ENCODE measurements at places on chromosomes 1 and 21.

DNA sequence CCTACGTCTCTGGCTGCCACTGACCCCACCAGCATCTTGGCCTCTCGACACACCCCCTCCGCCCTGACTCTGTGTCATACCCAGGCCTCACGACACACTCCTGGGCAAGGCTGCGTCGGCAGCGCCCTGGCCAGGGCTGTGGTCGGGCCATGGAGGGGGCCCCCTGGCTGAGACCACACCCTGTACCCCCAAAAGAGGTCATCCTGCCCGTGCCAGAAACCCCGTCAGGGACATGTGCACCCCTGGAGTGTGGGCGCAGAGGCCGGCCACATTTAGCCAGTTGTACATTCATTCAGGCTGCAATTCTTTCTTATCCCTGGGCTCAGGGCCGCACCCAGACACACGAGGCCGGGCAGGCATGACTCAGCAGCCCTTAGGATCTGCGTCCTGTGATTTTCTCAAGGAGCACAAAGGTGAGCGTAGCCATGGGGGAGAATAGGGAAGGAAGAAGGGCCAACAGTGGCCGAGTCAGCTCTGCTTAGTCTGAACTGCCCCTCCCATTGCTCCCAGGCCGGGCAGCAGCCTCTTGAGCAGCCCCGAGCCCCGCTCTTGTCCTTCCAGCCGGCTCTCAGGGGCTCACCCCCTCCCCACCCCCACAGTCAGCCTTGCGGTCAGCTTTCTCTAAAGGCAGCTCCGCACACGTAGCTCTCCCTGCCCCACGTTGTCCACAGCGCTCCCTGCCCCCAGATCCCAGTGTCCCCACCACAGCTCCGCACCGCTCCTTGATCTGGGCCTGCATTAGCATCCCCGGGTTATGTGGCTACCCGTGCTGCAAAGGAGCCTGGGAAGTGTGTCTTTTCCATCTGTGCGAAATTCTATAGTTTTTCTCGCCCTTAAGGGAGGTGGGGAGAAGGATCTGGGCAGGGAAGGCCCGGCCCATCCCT is 7.9 kb downstream of the CSTB start:
- no peak for DNase-seq

DNA sequence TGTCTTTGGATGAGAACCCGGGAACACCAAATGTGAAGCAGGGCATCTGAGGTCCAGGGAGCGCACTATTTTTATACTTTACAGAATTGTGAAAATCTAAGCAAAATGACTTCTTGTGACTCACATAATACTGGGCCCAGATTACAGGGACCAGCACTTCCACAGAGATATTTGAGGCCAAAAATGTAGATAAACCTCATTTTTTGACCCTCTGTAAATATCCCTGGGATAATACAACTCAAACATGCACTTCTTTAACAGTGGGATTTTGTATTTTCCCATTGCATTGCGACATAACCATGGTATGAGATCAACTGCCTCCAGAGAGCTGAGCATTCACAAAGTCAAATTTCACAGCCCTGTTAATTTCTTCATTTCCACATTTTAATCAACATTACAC is 289.4 kb upstream of the ADGRL4 start:
- no peak for DNase-seq

GRCh38 chr1:214649607-214650006 is 46.6 kb downstream of the CENPF start:
- DNase-seq, result no peak

DNA sequence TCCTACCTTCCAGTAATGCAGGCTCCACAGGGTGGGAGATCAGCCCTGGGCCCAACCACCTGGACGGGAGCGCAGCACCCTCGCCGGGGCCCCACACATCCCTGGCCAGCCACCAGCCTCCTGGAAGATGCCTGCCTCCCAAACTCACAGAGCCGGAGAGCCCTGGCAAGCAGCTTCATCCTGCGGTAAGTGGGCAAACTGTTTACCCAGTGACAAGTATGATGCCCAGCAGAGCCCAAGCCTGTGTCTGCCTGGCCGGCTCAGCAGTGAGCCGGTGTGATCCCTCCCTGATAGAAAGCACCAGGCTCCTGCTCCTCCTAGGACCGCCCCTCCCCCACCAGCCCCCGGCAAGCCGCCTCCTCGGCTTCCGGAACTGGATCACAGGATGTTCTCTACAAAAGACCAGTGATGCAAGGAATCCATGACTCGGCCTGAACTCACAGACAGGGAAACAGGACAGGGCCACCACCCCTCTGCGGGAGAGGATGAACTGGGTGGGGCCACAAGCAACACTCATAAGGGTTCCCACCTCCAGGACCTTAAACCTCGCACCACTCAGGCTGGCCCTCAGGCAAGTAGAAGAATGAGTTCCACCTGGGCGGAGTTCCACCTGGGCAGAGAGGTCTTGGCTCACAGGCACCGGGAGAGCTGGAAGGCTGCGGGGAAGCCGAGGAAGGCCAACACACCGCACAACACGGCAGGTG is 7.9 kb downstream of the ACOT7 start:
- DNase-seq, result peak; percentile 79

DNA sequence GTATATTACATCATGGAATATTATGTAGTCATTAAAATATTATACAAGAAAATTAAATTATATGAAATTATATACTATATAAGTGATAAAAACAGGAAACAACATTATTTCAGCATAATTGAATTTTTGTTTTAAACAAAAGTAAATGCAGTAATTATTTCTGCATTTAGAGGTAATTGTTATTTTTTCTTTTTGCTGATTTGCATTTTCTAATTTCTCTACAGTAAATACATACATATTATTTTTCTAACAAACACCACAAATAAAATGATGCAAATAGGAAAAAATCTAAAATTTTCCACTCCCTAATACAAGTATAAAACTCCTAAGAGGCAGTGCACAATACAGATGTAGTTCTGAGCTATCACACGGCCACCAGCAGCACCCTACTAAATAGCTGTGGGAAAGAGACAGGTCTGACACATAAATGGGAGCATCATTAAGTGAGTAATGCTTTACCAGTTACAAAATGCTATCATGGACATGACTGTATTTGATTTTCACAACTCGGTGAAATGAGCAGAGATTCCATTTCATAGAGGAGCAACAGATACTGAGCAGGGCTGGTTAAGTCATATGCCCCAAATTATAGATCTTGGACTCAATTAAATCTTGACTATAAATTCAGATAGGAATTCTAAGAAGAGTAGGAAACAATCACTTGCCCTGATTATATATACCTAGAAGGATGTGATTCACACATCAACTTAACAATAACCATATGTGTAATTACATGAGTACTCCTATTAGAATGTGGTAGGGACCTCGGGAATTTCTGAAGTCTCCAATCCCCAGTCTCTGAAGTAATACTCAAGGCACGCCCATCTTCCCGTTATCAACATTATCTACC is 49.0 kb downstream of the NRIP1 start:
- no peak for DNase-seq

DNA sequence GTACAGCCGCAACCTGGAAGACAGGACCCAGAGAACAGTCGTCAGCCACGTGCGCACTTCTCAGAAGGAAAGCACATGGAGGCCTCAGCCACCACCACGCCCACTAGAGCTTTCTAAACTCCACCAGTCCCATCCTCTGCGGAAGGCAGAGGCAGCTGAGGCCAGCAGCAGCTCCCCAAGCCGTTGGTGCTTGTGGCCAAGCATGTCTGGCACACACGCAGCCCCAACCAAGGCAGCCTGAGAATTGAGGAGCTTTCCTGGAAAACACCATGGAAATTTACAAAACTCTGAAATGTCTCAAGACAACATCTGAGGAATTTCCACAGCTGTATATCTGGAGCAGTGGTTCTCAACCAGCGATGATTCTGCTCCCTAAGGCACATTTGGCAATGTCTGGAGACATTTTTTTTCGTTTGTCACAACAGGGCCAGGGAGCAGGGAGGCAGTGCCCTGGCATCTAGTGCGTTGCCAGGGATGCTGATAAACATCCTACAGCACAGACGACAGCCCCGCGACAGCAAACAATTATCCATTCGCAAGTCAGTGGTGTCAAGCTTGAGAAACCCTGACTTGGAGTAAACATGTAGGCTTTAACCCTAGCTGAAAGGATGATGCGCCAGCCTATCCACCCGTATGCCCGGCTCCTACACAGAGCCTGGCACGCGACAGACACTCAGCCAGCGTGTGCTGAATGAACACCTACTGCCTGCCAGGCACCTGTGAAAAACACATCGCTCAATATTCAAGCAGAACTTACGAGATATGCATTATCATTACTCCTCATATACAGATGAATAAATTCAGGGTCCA is 24.7 kb downstream of the NPHP4 start:
- DNase-seq, result no peak

DNA sequence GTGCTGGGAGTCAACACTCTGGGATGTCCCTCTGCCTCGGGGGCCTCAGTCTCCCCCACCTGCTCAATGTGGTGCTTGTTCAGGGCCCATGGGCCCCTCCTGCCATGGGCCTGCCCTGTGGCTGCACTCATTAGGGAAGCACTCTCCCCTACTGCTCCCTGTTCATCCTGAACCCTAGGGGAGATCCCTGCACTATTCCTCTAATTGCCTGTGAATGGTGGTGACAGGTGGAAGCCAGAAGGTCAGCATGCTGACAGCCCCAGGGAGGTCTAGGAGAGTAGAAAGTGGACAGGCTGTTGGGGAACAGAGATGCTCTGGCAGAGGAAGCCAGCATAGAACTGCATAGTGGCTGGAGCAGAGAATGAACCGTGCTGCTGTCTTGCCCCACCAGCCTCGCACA is 217.6 kb downstream of the TRABD2B start:
- DNase-seq, result no peak

GRCh38 chr1:166307261-166308188 is 140.7 kb upstream of the FAM78B start:
- peak; percentile 59 for DNase-seq

- no peak for DNase-seq
Measured at GRCh38 chr1:53432611-53433010, 26.6 kb upstream of the DMRTB1 start.

DNA sequence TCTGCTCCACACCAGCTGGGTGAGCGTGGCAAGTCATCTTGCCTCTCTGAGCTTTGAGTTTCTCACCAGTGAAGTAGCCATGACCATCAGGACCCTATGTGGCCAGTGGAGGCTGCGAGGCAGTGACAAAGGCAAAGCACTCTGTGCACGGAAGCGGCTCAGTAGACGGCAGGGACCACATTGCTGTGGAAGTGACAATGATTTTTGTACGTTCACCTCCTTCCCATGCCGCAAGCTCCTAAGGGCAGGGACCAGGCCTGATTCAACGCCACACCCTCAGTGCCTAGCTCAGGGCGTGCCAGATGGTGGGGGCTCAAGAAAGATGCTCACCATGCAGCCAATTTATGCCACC is 210.5 kb downstream of the MATN1 start:
- no peak for DNase-seq

DNA sequence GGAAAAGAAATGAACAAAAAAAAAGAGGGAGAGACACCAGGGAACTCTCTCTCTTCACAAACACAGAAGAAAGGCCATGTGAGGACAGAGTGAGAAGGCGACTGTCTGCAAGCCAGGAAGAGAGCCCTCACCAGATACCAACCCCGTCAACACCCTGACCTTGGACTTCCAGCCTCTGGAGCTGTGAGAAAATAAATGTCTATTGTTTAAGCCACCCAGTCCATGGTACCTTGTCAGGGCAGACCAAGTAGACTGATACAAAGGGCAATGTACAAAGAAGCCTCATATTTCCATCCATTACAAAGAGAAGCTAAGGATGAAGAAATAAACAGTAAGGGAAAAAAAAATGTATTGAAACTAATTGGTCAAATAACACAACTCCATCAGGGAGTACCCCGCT is 146.6 kb downstream of the ZNF281 start:
- no peak for DNase-seq

- no peak for DNase-seq
Measured at GRCh38 chr1:205962821-205963221, 19.6 kb upstream of the SLC26A9 start.

GRCh38 chr21:33540711-33541104 is 1.2 kb downstream of the GART start:
- DNase-seq, result no peak

- DNase-seq, result no peak
Measured at GRCh38 chr1:169113613-169114119, 7.2 kb downstream of the ATP1B1 start.
